ENCODE measurements at places on chromosomes 11 and 22.
A peak's percentile ranks its signal among the peaks of the same experiment; 100 is the strongest.

GRCh38 chr11:58912124-58912523 is 27.2 kb upstream of the GLYATL1 start:
- DNase-seq = no peak

- DNase-seq = peak; percentile 53
Observed at GRCh38 chr22:42685941-42686653, 34.6 kb downstream of the A4GALT start.

DNA sequence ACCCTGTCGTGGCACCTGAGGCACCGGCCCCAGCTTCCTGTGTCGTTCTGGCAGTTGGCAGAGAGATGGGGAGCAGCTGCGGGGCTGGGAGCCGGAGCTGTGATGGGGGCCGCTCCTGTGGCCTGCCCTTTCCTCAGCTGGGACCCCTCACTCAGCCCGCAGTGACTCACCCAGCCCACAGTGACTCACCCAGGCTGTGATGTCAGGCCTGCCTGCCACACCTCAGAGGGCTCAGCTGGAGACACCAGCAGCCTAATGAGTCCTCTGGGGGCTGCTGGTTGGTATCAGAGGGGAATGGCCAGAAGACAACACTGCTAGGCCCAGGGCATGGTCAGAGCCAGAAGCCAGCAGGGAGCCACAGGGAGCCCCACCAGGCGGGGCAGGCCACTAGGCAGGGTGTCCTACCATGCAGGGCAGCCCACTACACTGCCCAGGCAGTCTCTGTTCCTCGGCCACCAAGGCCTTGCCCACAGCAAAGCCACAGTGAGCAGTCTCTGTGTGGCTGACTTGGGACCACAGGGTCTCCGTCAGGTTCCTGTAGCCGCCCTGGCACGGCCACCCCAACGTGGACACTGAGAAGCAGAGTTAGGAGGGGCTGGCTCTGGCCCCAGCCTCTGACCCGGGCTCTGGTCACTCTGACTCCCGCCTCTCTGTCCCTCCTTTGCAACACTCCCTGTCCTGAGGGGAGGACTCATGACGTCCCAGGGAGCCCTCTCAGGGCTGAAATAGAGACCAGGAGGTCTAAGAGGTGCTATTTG is 4.2 kb upstream of the FXYD2 start:
- no peak for DNase-seq

- no peak for DNase-seq
Observed at GRCh38 chr11:59135648-59136461, 6.8 kb upstream of the FAM111A start.

GRCh38 chr11:121887569-121887968 is 228.4 kb downstream of the BLID start:
- DNase-seq = no peak

DNA sequence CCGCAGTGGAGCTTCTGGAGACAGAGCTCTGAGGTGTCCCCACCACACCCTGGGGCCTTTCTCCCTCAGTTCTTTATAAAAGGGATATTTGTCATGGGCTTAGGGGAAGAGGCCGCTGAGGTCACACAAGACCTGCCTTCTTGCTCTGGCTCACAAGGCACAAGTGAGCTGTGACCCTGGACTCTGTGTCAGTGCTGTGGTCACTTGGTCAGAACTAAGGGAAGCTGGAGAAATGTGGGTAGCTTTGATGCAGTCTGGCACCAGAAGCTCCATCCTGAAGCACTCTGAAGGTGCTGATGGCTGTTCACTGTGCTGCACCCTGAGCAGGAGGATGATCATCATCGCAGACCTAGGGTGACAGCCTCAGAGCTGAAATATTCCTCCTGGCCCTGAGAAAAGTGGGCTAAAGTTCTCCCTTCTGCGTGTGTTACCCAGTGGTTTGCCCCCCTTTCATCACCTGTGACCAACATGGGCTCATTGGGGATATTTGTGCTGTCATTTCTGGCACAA is 28.1 kb upstream of the VPREB1 start:
- no peak for DNase-seq

DNA sequence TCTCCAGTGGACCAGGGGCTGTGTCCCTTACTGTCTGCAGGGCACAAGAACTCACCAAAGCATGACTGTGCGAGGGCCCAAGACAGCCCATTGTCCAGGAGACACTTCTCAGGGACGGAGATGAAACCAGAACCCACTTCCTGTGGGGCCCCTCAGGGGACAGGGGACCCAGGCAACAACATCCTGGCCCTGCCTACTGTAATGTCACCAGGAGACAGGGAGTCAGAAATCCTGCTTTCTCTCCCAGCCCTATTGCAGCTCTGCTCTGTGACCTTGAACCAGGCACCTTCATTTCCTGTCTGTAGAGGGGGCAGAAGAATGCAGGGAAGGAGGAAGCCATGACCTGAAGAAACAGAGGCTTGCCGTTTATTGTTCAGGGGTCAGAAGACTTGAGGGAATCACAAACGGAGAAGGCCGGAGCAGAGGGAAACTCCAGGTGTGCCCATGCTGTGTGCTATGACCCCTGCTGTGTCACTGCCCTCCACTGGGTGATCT is 98.0 kb downstream of the NAT10 start:
- no peak for DNase-seq

- DNase-seq = no peak
Observed at GRCh38 chr11:65492637-65493366, 6.0 kb upstream of the MALAT1 start.

DNA sequence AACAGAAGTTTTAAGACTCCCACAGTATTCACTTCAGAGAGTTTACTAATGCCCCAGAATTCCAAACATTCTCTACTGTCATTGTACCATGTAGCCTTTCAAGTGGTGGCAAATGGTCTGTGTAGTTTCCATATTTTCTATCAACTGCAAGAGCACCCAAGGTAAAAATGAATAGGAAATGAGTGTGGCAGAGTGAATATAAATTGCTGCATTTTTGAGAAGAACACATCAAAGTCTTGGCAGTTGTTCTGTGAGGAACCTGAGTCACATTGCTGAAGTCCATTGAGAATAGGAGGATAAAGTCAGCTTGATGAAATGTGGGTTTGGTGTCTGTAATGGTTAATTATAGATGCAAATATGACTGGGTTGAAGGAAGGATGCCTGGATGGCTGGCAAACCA is 193.6 kb downstream of the AASDHPPT start:
- DNase-seq = no peak

- DNase-seq = no peak
Observed at GRCh38 chr22:31248138-31248745, 36.1 kb downstream of the LIMK2 start.

DNA sequence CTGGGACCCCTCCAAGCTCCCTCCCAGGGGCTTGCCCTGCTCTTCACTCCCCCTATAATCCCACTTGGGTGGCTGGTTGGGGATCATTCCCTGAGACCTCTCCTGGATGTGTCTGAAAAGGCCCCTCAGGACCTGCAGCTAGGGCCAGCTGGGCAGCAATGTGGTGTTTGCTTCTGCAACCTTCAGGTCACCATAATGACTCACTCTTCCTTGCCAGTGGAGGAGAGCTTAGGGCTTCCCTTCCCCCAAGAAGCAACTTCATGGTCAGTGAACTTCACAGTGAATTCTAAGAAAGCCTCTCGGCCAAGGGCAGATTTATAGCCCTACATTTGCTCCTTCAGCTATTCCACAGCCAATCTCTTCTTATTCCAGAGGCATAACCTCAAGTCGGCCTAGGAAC is 45.1 kb upstream of the TSPAN18 start:
- DNase-seq = no peak

DNA sequence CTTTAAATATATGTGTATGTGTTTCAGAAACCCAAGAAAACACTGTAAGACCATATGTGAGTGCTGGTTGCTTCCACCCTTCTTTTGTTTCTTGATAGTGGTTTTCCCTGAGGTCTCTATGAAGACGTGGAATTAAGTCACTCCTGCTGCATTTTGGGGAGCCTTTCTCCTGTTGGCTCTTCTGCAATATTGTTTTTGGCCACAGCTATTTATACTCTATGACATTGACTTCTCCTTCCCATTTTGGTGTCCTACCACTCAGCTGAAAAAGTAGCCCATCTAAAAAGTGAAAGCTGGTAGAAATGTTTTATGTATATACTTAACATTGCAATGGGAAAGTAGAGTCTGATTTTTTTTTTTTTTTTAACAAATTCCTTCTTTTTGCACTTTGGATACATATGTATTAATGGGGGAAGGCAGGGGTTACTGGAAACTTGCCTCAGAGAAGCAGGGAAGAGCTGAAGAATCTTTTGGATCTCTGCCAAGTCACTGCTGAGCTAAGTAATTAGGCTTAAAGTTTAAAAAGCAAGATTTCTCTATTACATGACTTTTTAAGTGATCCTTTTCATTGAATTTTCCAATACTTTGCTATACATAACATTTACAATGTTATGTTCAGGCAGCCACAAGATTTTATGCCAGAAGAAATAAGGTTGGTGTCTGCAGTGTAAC is 1.8 kb downstream of the TTC17 start:
- DNase-seq = no peak

DNA sequence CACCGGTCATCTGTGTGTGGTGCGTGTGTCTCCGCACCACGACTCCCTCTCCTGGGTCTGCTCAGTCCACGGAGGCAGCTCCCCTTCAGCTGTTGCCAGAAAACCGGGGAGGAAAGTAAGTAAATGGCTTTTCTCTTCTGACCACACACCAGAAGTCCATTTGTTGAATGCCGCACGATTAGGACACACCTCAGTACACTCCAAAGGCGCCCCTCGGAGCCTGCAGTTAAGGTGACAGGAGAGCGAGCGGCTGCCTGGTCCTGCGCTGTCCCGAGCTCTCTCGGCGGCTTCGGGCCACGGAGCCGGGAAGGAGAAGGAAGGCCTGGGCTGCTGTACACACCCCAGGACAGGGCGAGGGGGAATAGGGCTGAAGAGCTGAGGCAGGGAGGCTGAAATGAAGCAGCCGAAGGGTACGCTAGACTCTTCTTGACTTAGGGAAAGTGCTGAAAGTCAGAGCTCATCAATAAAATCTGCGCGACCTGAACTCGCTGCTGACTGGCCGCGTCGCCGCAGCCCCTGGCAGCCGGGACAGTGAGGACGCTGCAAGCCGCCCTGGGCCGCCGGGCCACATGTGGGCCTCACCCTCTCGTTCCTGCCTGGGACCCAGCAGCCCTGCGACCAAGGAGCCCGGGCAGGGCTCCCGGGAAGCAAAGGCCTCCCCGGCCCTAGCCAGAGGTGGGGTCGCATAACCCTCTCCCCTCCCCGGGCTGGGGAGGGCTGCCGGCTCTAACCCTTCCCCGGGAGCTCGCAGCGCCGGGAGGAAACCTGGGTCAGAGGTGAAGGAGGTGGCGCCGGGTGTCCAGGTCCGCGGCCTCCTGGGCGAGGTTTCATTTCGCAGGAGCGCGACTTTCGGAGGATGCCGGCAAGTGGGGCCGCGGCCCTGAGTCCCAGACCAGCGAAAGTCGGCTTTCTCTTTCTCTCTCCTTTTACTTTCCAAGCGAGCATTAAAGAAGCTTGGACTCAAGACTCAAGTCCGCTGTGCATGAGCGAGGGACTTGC is 1.6 kb upstream of the PAX6 start:
- peak; percentile 54 for DNase-seq

DNA sequence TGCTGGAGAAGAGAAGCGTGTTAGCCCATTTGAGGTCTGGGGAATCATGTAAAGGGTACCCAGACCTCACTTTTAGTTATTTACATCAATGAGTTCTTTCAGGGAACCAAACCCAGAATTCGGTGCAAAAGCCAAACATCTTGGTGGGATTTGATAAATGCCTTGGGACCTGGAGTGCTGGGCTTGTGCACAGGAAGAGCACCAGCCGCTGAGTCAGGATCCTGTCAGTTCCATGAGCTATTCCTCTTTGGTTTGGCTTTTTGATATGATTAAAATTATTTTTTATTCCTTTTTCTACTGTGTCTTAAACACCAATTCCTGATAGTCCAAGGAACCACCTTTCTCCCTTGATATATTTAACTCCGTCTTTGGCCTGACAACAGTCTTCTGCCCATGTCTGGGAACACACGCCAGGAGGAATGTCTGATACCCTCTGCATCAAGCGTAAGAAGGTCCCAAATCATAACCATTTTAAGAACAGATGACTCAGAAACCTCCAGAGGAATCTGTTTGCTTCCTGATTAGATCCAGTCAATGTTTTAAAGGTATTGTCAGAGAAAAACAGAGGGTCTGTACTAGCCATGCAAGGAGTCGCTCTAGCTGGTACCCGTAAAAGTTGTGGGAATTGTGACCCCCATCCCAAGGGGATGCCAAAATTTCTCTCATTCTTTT is 65.2 kb downstream of the ALX4 start:
- DNase-seq = no peak

DNA sequence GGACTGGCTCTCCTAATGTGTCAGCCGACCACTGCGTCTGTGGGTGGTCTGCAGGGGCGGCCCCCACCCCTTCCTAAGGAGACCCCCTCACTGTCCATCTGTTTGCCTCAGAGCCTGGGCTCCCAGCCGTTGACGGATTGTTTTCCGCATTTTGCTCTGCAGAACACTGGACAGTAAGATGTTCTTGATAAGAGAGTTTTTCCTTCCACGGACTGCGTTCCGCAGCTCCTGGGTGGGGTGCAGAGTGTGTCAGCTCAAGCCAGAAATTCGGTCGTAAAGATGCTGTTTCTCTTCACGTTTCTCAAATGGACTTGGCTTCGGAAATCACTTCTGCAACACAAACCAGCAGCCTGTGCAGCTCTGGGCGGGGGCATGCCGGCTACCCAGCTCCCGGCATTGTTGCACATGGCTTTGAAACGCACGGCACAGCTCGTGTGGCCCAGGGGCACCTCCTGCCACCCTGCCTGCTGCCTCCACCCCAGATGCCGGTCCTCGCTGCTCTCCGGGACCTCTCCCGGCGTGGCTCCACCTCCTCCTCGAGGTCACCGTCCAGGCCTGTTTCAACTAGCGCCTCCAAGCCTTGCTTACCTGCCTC is 2.9 kb upstream of the MRGPRG start:
- no peak for DNase-seq

- no peak for DNase-seq
Observed at GRCh38 chr11:12074529-12075195, 35.7 kb upstream of the MICAL2 start.

GRCh38 chr11:97943493-97943892 is 1077.3 kb upstream of the CNTN5 start:
- DNase-seq = no peak

DNA sequence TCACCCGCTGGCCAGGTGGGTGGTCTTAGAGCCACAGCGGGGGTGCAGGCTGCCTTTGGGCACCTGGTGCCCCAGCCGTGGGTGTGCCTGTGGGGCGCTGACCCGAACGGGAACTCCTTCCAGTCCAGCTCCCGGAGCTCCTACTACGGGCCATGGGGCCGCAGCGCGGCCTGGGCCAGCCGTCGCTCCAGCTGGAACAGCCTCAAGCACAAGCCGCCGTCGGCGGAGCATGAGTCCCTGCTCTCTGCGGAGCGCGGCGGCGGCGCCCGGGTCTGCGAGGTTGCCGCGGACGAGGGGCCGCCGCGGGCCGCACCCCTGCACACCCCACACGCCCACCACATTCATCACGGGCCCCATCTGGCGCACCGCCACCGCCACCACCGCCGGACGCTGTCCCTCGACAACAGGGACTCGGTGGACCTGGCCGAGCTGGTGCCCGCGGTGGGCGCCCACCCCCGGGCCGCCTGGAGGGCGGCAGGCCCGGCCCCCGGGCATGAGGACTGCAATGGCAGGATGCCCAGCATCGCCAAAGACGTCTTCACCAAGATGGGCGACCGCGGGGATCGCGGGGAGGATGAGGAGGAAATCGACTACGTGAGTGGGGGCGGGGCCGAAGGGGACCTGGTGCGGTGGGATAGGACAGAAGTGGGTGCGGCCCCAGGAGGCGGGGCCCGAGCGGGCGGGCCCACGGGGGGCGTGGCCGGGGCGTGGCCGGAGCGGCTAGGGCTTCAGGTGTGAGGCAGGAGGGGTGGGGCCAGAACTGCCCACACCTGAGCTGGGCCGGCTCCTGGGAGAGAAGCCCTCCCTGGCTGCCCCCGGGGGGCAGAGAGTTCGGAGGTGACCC is 91.5 kb downstream of the CACNA1I start:
- peak; percentile 81 for DNase-seq

Measured in NCI-H2171 (cell line).